RPMI7951 (cell line): ENCODE measurements at places on chromosomes 6 and 20. TPM values are rescaled to one million over a fixed set of nuclear protein-coding genes. Genes with fewer than 3 reads are reported as not detected.
A peak's percentile ranks its signal among the peaks of the same experiment; 100 is the strongest.

SUMO4 gene
- total RNA-seq: 0.78 and 0.84 TPM in 2 replicates

ZBTB9 gene
- 7.4 and 7.5 TPM in 2 replicates for total RNA-seq

CCDC170 gene
- total RNA-seq: not detected in 2 replicates

HMGCLL1 gene
- total RNA-seq: not detected in 2 replicates

FRS3 gene
- 1.2 and 2.3 TPM in 2 replicates for total RNA-seq

LKAAEAR1 gene
- 0.39 and 0.48 TPM in 2 replicates for total RNA-seq

ADGRG6 gene
- 1.4 and 3.2 TPM in 2 replicates for total RNA-seq

RBPJL gene
- total RNA-seq: not detected in 2 replicates

HLA-B gene
- total RNA-seq: 1,333 and 1,408 TPM in 2 replicates

NKX2-2 gene
- total RNA-seq: 0.20 TPM in 1 of 2 replicates, not detected in the other

DNA sequence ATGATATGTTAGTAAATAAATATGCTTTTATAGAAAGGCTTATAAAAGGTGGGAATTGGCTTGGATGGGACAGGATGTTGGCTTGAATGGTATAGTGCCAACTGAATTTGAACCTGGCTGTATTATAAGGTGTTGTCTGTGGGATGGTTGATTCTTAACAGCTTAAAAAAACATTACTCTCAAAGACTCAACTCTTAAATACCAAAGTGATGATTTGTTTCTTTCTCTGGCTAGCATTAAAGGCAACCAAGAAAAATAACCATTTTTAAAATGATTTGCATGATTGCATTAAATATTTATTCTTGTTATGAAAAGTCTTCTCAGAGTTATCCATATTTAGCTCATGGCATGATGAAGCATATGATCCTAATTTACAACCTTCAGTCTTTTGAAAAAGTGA lies 216.2 kb downstream of the RIMS1 start:
- DNase-seq: no peak

- DNase-seq: no peak
Measured at GRCh38 chr6:143976806-143977349, 31.2 kb downstream of the PLAGL1 start.

- DNase-seq: no peak
Measured at GRCh38 chr6:112795316-112795715, 448.2 kb downstream of the RFPL4B start.

DNA sequence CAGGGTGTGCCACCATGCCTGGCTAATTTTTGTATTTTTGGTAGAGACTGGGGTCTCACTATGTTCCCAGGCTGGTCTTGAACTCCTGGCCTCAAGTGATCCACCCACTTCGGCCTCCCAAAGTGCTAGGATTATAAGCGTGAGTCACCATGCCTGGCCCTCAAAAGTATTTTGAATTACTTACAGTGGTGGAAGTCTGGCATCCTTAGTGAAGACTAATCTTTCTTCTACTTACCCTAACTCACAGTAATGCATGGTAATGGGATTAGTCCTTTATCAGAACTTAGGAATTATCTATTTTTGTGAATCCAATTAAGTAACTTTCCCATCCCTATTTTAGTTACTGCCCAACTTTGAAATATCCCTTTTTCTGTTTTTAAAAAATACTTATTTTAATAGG lies 3.9 kb downstream of the RWDD1 start:
- DNase-seq: no peak

- DNase-seq: no peak
Measured at GRCh38 chr6:149909701-149910470, 12.0 kb upstream of the RAET1E start.

DNA sequence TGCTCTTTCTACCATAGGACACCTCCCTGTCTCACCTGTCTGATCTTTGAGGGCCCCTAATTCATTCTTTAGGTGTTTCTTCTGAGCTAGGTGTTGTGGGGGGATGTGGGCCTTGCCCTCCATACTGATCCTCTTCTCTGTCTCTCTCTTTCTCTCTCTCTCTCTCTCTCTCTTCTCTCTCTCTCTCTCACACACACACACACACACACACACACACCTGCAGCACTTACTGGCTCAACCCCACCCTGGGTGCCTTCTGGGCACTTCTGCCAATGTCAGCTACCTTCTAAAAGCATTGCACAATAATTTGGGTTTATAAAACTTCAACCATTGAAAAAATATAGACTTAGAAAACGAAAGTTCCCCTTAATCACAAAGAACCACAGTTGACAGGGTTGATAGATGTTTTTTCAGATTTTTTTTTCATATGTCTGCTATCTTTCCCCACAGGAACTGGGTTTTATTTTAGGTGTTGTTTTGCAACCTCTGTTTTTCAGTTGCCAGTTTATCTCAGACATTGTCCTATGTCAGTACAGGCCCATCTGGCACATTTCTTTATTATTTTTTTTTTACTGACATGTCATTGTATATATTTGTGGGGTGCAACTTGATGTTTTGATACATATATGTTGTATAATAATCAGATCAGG lies 28.1 kb downstream of the PKIG start:
- no peak for DNase-seq

- DNase-seq: peak; percentile 32
Measured at GRCh38 chr6:137589067-137589848, 95.1 kb upstream of the OLIG3 start.

GRCh38 chr6:147287869-147288271 lies 83.7 kb downstream of the STXBP5 start:
- DNase-seq: peak; percentile 85

- DNase-seq: peak; percentile 21
Measured at GRCh38 chr20:8858181-8858787, 210.6 kb upstream of the PLCB4 start.

DNA sequence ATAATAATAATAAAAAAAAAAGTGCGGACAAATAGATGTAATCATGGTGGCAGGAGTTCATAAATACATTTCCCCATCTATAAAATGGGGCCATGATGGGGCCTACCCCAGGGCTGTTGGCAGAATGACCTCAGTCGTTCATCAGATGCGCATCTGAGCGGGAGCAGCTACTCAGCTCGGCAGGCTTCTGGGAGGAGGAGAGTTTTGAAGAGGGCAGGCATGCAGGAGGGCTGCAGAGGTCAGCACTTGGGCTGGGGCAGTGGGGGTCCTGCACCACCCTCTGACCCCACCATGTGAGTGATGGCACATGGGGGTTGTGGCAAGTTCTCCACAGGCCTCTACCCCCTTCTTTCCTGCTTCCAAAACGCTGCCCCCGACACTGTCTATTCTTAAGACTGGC lies 373.5 kb downstream of the ZFAND3 start:
- no peak for DNase-seq

DNA sequence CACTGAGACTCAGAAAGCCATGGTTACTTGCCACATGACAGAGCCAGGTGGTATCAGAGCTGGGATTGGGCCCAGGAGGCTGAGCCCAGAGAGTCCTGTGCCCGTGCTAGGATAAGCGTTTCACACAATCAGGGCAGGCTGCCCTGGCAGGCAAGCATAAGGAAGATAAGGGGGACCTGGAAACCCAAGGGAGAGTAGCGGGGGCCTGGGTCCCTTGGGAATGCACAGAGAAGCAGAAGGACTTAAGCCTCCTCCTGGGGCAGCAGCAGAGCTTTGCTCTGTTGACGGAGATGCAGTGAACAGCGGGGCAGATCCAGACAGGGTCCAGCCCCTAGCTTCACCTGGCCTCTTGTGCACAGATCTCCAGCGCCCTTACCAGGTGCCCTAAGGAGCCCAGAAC lies 8.7 kb downstream of the TRIB3 start:
- DNase-seq: no peak

DNA sequence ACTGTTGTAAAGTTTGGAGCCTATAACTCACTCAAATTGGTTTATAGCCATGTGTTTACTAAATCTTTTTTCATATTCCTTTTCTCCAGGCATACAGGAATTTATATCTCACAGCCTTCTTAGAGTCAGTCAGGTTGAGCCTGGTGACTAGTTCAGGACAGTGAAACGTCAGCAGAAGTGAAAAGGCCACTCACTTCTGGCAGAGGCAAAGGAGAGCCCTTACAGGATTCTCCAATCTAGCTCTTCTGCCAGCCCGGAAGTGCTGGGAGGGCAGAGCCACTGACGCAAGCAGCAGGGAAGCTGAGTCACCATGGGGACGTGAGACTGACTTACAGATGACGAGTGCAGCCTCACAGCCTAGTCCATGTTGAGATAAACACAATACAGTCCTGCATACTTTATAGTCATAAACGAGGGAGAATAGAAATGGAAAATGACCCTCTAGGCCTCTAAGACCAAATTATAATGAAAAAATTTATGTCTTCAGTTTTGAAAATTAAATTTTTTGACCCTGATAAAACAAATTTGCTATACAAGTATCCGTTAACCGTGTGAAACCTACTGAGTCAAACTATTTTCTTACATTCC lies 1.3 kb downstream of the PXT1 start:
- peak; percentile 98 for DNase-seq

GRCh38 chr6:148521586-148521985 lies 178.9 kb downstream of the SASH1 start:
- DNase-seq: peak; percentile 43

DNA sequence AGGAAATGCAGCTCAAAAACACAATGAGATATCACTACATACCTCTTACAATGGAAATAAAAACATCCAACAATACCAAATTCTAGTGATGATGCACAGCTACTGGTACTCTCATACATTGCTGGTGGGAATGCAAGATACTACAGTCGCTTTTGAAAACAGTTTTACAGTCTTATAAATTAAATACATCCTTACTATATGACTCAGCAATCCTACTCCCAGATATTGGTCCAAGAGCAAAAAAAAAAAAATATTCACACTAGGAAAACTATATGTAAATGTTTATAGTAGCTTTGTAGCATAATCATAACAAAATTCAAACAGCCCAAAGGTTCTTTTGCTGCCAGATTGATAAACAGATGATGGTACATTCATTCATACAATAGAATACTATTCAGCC lies 217.4 kb upstream of the FAM83B start:
- no peak for DNase-seq

DNA sequence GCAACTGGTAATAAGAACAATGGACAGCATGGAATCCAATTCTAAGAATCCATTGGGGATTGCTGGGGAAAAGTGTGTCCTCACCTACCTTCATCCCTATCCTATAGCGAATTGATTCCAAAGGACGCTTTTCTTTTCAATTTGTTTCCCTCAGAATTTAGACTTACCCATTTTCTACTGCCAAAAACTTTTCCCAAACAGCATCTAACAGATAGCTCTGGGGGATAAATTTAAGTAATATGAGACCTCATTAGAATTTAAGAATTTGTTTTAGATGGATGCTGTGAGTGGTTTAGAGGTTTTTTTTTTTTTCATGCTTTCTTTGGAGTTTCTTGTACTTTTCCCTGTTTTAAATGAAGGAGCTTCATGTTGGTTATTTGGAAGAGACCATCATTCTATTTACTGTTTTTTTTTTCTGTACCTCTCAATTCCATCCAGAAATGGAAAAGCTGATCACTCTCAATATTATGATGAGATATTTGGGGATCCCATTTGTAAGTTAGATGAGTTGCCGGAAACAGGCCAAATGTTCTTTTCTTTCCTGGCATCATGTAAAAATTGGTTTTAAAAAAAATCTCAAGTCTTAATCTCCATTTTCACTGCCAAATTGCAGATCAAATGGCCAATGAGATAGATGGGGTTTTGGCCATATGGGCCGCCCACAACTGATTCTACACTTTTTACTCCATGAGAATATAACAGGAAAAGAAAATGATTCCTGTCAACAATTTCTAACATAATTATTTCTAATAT lies 105.7 kb downstream of the BCAS1 start:
- no peak for DNase-seq

DNA sequence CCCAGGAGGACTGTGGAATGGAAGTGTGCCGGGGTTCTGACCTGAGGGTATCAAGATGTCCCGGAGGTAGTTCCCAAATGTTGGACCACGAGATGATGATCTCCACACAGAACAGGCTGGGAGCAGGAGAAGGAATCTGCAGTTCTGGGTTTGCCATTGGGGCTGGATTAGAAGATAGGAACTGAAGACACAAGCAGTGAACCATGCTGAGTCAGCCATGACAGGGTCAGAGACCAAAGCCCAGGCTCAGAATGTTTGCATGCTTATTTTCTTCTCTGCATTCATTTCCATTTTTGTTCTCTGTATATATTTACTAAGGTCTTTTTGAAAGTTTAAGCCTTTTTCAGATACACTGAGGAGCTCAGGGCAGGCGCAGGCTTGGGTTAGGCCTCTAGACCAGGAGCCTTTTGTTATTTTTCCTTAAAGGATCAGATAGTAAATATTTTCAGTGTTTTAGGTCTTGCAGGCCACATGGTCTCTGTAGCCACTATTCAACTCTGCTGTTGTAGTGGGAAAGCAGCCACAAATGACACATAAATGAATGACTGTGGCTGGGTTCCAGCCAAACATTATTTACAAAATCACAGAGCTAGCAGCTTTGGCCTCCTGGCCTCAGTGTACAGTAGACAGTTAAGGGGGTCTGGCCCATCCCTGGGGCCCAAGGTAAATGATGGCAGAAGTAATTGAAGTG lies 28.5 kb downstream of the SLC35D3 start:
- no peak for DNase-seq

GRCh38 chr6:72522735-72523141 lies 99.1 kb upstream of the KCNQ5 start:
- no peak for DNase-seq

- DNase-seq: no peak
Measured at GRCh38 chr6:137850816-137851602, 16.1 kb upstream of the TNFAIP3 start.

DNA sequence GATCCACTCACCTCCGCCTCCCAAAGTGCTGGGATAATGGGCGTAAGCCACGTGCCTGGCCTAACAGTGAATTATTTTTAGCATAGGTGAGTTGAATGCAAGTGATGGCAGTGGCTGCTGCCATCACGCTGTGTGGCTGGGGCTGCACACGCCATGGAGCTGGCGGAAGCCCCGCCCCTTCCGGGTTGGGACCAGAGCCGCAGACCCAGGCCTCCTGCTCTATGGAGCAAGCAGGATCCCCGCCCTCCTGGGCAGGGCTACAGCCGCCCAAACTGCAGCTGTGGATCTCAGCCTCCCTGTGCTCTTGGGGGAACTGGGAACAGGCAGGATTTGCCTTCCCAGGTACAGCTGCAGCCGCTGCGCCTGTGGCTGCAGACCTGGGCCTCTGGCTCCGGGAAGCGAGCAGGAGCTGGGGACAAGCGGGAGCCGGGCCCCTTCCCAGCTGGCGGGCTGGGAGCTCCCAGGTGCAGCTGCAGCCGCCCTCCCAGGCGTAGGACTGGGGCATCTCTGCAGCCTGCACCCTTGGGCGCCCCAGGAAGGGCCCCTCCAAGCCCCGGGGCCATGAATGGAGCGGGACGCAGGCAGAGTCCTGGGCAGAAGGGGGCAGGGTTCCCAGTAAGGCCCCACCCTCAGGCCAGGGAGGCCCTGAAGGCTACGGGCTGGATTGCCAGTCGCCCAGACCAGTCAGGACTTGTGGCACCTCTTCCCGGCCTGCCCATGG lies 30.9 kb upstream of the SLA2 start:
- DNase-seq: no peak

- peak; percentile 27 for DNase-seq
Measured at GRCh38 chr20:24950836-24951525, 1.9 kb downstream of the CST7 start.

DNA sequence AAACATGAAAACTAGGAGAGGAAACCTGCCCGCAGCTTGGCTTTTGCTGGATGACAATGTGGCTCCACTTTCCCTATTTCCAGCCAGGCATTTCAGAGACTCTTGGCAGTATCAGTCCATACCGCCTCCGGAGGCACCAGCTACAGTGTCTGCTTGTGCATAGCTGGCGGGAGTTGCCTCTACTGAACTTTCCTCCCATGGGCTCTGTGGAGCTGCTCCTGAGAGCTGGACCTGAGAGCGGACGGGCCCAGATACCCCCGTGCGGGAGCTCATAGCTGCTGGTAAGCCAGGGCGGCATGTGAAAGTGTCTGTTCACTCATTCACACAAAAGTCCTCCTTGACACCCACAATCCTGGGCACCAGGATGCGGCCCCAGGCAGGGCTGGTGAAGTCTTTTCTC lies 130.3 kb upstream of the PMEPA1 start:
- DNase-seq: no peak

- DNase-seq: peak; percentile 64
Measured at GRCh38 chr6:56637640-56638039, 5.0 kb downstream of the DST start.
